ENCODE measurements at places on chromosomes 6 and 20. TPM values are rescaled to one million over a fixed set of nuclear protein-coding genes. Genes with fewer than 3 reads are reported as not detected.

HDAC2 gene
- polyA plus RNA-seq, result 68.6 TPM

HLA-DRB1 gene
- 1,928 TPM for polyA plus RNA-seq

CPNE5 gene
- polyA plus RNA-seq, result 280 TPM

SIRPD gene
- polyA plus RNA-seq, result not detected

BNIP5 gene
- not detected for polyA plus RNA-seq

ZKSCAN3 gene
- 1.9 TPM for polyA plus RNA-seq

PHACTR3 gene
- polyA plus RNA-seq, result not detected

HLA-DRA gene
- polyA plus RNA-seq, result 8,827 TPM

DTD1 gene
- polyA plus RNA-seq, result 51.9 TPM

ISM1 gene
- 0.13 TPM for polyA plus RNA-seq

L3MBTL1 gene
- polyA plus RNA-seq, result 0.88 TPM

B3GAT2 gene
- 0.23 TPM for polyA plus RNA-seq

SYCP2 gene
- 0.56 TPM for polyA plus RNA-seq

KIF25 gene
- polyA plus RNA-seq, result not detected

FHL5 gene
- not detected for polyA plus RNA-seq

TCF21 gene
- not detected for polyA plus RNA-seq

NKX2-4 gene
- polyA plus RNA-seq, result not detected

BTNL2 gene
- polyA plus RNA-seq, result not detected

KIAA0408 gene
- 0.76 TPM for polyA plus RNA-seq

PFDN4 gene
- 45.6 TPM for polyA plus RNA-seq

GFOD1 gene
- 10.9 TPM for polyA plus RNA-seq
